Heart right ventricle (tissue), 16 donors: ENCODE measurements at places on chromosomes 3 and 15. TPM values are rescaled to one million over a fixed set of nuclear protein-coding genes. Genes with fewer than 3 reads are reported as not detected.
A peak's percentile ranks its signal among the peaks of the same experiment; 100 is the strongest.

DNA sequence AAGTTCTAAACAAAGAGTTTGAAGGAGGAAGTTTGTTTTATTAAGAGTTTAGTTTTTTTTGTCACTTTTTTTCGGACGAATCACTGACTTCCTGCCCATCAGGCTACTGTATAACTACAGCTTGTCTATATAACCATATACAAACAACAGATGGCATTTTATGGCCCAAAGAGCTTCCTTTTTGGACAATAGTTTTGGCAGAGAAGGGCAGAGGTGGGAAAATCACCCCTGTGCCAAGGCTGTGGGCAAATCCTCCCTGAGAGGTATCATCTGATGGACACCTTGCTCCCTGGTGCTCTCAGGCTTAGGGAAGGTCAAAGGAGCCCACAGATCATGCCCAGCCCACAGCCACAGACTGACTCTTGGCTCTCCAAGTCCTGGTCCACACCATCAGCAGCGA lies 113.4 kb downstream of the OXNAD1 start:
- no peak for DNase-seq
- H3K4me1 ChIP-seq = peaks cover 69% of the 10 kb centered on the region
- H3K27ac ChIP-seq = no peak overlapping the region

DNA sequence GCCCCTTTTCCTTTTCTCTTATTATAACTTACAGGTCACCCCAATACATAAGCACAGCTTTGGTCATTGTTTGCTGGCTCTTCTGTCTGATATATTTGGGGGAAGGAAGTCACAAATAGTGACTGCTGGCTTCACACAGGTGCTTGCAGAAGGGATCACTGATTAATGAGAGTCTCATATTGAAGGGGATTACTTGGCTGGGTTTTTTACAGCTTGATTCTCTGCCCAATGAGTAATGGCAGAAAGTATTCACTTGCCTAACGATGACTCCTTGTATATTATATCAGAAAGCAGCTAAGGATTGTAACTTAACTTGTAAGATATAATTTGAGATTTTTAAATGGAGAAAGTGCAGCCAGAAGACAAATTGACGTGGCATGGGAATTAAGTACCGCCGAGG lies 119.3 kb upstream of the PFN2 start:
- no peaks in the 10 kb centered on the region for H3K4me1 ChIP-seq
- H3K27ac ChIP-seq = no peak overlapping the region
- no peak for DNase-seq
- H3K27me3 ChIP-seq = no peaks in the 10 kb centered on the region

CKMT1B gene
- total RNA-seq = not detected

GRCh38 chr3:197253238-197253947 lies 45.0 kb downstream of the DLG1 start:
- H3K4me1 ChIP-seq = peaks cover 2% of the 10 kb centered on the region
- no peak for DNase-seq
- no peaks in the 10 kb centered on the region for H3K27me3 ChIP-seq
- no peak overlapping the region for H3K4me3 ChIP-seq

DNA sequence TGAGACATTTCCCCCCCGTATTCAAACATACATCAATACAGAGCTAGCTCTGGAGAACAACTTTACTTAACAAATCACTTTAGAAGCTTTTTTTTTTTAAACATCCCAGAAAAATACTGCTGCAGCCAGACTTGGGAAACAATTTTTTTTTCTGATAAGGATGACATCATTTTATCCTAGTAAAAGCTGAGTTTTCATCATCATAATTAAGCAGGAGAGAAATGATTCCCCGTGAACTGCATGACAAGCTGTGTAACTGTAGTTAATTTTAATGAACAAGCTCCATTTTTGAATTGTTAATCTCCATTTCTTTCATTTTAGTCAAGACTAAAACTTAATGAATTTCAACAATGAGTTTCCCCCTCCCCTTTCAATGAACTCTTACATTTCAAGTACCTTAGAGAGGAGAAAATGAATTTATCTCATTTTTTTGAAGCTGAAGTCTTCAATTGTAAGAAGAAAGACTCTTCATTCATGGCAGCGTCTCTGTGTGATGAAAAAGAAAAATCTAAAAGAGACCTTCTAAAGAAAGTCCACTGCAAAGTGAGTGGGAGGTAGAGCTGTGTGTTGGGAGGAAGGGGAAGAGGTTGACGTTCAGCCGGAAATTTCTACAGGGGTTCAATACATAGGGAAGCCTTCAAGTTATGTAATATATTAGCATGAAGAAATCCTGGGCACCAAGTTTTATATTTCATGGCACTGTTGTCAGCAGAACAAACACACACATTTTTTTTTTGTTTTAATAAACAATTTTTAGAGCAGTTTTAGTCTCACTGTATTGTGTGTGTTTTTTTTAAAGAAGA lies 31.7 kb downstream of the HES1 start:
- peaks cover 13% of the 10 kb centered on the region for H3K4me1 ChIP-seq
- H3K36me3 ChIP-seq = no peaks in the 10 kb centered on the region
- no peak overlapping the region for H3K4me3 ChIP-seq
- no peaks in the 10 kb centered on the region for H3K27me3 ChIP-seq
- no peak overlapping the region for H3K27ac ChIP-seq

GRCh38 chr3:155745795-155746550 lies 1.1 kb upstream of the PLCH1 start:
- peaks cover 49% of the 10 kb centered on the region for H3K27me3 ChIP-seq
- H3K27ac ChIP-seq = no peak overlapping the region
- H3K4me1 ChIP-seq = peaks cover 25% of the 10 kb centered on the region
- no peaks in the 10 kb centered on the region for H3K36me3 ChIP-seq
- peak overlapping the region; percentile 63 for H3K4me3 ChIP-seq
